HAP-1 (cell line): ENCODE measurements at places on chromosomes 3 and 15.

DNA sequence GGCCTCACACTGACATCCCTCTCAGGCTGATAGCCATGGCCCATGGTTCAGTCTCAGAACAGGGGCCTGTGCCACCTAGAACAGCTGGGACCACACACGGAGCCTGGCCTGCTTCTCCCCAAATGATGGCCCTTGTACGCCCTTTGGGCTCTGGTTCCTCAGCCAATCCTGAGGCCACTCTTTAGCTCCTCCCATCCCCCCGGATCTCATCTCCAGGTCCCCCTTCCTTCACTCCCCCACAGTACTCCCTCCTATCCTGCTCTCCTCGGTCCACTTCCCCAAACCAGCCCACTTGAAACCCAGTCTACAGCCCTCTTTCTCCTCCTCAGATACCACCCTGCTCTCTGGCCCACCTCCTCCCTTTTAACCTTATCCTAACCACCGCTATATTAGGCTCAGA, 17.8 kb upstream of the ZFYVE19 start:
- DNase-seq = no peak

DNA sequence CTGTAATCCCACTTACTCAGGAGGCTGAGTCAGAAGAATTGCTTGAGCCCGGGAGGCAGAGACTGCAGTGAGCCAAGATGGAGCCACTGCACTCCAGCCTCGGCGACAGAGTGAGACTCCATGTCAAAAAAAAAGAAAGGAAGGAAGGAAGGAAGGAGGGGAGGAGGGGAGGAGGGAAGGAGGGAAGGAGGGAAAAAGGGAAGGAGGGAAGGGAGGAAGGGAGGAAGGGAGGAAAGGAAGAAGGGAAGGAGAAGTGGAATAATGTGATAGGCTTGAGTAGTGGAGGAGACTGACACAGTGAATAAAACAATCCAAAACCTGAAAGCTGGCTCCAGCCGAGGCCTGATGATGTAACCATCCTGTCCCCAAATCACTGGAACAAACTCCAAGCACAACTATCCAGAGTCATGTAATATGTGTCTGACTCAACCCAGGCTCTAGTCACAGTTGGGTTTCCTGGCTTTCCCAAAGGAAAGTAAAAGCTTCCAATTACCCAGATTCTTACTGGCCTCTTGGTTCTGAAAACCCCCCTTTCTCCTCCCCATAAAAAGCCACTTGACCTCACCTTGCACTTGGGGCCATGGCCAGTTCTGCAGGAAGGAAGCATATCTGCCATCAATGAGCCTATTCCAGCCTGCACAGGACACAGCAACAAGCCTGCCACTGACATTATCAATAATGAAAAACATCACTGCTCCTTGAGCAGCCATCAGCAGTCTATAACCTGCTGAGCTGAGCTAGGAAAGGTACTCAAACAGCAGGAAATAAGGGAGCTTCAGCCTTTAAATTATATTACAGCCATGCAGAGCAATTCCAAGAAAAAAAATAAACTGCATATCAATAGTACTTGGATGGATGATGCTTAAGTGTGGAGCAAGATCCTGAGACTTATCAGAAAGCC, 48.3 kb downstream of the MB21D2 start:
- DNase-seq = no peak

- no peak for DNase-seq
Observed at GRCh38 chr3:66717806-66718205, 217.0 kb upstream of the LRIG1 start.

GRCh38 chr3:14889943-14890342, 57.4 kb upstream of the NR2C2 start:
- no peak for DNase-seq

DNA sequence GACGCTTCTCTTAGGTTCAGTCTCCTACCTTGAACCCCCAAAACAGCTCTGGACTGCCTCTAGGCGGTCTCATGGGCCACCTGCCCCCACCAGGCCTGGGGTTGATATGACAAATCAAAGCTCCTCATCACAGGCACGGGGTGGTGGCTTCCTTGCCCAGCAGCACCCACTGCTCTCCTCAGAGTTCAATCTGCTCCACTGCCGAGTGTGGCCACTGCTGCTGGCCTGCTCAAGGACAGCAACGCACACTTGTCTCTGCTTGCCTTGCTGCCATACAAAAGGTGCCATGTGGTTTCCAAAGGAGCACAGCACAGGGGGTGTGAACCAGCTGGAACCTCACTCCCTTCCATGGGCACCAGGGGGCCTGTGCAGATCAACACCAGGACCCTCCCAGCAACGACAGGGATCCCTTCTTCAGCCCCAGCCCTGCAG, 10.2 kb downstream of the KBTBD13 start:
- DNase-seq = no peak

DNA sequence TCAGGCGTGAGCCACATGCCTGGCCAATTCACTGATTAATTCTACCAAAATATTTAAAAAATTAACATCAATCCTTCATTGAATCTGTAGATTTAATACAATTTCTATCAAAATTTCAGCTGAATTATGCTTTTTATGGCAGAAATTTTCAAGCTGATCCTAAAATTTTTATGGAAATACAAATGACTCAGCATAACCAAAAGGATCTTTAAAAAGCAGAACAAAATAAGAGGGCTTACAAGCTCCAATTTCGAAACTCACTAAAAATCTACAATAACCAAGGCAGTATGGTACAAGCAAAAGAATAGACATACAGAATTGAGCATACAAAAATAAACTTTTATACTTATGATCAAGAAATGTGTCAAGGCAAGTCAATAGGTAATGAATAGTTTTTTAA, 180.4 kb upstream of the CTNNB1 start:
- DNase-seq = no peak

- DNase-seq = no peak
Observed at GRCh38 chr15:67999320-68000100, 54.6 kb upstream of the PIAS1 start.

- DNase-seq = no peak
Observed at GRCh38 chr3:117400303-117400702, 690.7 kb downstream of the TUSC7 start.

DNA sequence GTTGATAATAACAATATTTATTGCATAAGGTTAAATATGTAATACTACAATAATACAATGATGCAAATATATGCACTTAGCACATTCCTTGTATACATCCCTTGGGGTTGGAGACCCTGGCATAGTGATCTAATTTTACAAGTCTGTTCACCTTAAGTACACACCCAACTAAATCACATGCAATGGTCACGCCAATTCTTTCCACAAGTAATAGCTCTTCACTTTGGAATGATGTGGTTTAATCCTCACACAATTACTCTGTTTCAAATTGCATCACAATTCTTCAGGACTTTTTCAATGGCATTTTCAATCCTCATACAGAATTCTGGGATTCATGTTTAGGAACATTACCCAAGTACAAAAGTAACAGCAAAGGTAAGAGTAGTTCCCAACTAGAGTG, 27.3 kb upstream of the SPRED1 start:
- peak; percentile 7 for DNase-seq

DNA sequence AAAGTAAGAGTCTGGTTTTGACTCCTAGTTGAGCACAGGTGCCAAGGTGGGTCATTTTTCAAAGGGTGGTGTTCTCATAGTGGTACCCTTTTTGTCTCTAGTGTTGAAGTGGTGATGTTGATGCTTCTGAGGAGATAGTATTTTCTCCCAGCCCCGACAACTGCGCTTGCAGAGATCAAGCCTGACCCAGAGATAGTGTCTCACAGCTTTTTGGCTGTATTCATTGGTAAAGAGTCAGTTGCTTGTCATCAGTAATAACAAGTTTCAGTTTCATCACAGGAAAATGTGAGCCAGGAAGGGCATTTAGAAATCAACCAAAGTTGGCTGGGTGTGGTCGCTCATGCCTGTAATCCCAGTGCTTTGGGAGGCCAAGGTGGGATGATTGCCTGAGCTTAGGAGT, 139.3 kb downstream of the NFKBIZ start:
- no peak for DNase-seq

GRCh38 chr15:42193383-42193782, 14.7 kb downstream of the VPS39 start:
- no peak for DNase-seq

DNA sequence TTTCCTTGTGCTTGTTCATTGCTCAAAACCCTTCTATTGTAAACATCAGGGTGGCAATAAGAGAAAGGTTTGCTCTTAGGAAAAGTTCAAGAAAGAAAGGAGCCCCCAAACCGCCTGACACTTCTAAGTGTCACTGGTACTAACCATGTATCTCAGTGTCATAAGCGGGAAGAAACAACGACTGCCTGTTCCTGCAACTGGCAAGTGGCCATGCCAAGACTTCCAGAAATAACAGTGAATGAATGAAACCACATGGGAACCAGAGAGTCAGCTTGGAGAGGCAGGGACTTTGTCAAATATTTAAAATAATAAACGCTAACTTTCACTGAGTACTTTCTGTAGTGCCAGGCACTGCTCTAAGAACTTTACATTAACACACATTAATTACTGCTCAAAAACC, 1.1 kb downstream of the PLSCR2 start:
- no peak for DNase-seq

- peak; percentile 32 for DNase-seq
Observed at GRCh38 chr3:198079771-198080520, 119.9 kb downstream of the LMLN start.

DNA sequence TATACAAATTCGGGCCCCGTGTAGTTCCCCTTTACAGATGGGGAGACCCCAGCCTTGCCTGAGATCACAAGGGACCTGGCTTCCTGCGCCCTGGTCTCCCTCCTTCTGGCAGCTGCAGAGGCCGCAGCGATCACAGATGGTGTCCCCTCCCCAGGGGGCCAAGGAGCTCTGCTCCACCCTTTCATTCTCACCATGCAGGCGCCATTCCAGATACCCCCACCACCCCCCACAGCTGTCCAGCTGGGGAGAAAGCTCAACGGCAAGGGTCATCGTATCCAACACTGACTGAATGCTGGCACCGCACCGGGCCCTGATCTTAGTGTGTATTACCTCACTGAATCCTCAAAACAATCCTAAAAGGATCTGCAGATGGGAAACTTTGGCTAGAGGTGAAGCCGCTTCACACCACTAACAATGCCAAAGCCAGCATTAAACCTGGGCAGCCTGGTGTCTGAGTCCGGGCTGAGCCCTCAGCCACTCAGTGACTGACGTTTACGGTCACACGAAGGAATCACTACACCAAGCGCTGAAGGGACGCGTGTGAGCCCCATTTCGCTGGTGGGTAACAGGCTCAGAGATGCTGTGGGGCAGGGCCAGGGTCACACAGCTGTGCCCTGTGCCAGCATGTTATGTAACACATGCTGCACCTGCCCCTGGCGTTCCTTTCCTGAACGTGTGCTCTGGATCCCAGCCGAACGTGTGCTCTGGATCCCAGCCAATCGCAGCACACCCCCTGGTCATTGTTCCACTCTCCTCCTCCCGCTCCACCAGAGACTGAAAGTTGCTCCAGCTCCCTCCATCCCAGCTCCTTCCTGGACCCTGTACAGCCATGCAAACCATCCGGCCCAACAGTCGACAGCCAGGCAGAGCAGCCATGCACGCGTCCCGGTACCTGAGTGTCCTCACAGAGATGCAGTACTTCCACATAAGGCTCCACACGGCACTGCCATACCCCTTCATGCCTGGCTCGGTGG, 51.8 kb downstream of the IQSEC1 start:
- no peak for DNase-seq

DNA sequence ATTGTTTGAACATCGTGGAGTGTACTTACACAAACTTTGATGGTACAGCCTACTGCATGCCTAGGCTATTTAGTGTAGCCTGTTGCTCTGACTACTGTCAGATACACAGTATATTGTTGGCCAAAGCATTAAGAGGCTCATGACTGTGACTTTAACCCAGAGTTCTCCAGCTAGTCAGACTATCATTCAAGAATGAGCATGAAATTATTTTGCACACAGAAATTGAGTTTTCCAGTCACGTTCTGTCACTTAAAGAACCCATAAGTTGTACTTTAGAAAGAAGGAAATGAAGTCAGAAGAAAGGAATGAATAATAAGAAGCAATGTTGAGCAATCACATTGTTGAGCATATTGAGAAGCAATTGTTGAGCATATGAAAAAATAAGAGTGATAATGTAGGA, 37.6 kb upstream of the SLC22A13 start:
- DNase-seq = no peak

DNA sequence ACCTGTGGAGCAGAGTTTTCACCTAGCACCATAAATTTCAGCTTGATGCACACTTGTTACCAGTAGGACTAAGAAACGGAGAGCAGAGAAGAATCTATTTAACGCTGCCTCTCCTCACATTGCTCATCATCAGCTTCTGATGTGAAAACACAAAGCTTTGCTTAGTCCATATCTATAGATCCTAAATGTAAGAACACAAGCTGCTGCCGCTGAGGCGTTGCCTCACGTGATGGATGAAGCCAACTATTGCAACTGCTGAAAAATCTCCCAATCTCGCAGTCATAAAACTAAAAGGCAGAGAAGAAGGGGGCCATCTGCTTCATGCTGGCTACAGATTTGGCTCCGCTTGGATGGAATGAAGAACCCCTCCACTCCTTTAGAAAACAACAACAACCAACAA, 42.7 kb downstream of the CADPS start:
- no peak for DNase-seq

DNA sequence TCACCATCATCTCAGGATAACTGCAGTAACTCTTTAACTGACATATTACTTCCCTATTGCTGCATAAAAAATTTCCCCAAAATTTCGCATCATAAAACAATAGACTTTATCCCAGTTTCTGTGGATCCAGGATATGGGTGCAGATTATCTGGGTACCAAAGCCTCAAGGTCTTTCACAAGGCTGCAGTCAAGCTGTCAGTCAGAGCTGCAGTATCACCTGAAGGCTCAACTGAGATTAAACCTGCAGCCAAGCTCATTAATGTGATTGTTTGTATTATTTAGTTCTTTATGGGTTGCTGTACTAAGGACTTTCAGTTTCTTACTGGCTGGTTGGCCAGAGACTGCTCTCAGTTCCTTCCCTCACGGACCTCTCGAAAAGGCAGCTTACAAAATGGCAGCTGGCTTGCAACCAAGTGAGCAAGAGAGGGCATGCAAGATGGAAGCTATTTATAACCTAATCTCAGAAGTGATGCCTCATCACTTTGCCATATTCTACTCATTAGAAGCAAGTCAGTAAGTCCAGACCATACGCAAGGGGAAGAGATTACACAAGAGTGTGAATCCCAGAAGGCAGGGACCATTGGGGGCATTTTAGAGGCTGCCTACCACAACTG, 54.9 kb downstream of the DCUN1D1 start:
- DNase-seq = no peak

- peak; percentile 41 for DNase-seq
Observed at GRCh38 chr3:16886303-16886683, 1.5 kb downstream of the PLCL2 start.

DNA sequence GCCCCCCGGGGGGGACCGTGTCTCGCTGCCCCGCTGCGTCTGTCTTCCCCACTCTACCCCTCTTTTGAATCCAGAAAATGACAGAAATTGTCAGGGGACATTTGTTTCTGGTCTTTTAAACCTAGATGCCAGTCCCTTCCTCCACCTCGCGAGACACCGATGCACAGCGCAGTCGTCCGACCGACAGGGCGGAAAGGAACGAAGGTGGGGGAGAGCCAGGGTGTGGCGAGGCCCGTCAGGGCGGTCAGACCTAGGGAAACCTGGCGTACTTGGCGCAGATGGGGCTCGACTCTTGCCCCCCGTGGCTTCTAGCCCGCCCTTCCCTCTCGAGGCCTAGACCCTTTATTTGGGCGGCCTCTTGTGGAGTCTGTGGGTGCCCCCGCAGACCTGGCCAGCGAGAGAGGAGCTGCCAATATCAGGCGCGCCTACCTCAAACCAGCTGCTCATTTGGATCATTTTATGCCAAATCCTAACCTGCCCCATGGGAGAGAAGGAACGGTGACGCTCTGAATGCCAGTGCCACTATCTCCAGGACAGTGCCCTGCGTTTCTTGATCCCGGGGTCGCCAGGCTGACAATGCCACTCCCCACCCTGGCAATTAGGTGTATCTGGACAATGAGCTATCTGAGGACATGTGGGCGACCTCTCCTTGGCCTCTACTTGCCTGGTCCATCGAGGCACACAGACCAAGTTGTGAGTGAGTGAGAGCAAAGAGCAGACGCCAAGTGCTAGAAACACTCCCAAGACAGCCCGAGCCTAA, 500 bp upstream of the RAB6B start:
- no peak for DNase-seq
